ENCODE measurements at places on chromosomes 4 and X.

DNA sequence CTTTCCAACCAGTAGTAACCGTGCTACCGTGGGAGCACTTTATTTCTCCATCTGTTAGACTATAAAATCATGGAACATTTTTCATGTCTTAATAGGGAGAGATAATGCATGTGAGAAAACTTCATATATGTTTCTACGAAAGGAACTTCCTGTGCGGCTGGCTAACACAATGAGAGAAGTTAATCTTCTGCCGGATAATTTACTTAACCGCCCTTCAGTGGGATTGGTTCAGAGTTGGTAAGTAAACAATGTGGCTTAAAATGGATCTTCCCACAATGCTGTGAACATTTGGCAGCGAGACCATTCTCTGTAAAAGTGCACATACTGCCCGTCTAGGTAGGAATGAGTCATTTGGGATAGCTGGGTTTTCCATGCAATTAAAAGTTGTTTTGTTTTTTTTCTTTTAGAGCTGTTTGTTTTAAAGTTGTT is 29.6 kb downstream of the PDK3 start:
- no peak for DNase-seq

DNA sequence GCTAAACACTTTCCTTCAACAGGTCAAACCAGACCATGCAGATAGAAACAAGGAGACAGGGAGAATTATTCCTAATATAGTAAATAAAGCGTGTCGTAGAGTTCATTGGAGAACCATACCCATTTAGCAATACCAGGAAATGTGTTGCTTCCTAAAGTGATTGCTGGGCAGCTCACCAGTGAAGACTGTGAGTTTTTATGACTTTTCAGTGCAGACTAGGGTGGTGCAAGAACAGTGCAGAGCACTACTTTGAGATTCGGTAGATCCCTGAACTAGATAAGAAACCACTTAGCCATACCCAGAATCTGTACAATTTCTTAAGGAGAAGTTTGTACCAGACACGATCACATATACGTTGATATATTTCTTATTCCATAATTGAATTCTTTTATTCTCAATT is 87.4 kb downstream of the EMCN start:
- no peak for DNase-seq

DNA sequence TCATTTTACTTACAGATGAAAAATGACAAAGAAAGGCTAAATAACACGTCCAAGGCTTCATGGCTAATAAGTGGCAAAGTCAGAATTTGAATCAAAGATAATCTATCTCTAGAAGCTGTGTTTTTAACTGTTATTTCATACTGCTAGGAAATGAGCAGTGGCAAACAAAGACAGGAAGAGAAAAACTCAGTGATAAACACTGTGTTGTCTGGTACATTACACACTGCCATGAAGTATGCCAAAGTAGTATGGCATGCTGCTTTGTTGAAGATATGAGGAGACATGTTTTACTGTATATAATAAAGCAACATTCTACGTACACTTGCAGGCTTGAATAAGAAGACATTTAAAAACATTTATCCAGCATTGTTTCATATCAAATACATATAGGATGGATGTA is 49.5 kb downstream of the TIGD2 start:
- no peak for DNase-seq

- DNase-seq: no peak
Measured at GRCh38 chr4:39466747-39467146, 7.9 kb downstream of the LIAS start.

DNA sequence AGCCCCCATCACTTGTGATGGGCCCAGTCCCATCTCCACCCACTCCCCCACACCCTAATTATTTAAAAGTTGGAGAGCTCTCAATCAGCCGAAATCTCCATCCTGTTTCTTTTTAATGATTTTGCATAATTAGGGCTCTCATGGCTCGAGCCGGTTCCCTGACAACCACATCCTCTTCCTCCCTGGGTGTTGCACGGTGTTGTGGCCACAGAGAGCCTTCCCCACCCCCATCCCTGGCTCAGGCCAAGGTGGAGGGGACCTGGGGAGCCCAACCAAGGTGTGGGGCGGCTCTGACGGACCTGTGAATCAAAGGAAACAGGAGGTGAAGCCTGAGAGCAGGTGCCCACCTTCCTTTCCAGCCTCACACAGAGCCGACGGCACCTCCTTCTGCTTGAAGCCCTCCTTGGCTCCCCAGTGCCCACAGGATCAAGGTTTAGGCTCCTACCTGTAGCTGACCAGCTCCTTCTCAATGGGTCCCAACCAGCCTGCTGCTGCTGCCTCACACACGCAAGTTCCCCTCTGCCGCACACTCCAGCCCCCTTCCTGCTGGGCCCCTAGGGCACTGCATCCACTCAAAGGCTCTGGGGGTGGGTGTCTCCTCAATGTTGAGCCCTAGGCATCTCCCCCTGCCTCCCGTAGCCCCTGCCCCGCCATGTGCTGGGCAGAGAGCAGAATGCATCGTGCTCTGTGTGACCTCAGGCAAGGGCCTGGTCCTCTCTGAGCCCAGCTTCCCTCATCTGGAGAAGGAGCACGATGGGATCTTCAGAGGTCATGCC is 68.7 kb downstream of the WFS1 start:
- peak; percentile 14 for DNase-seq

- DNase-seq: peak; percentile 26
Measured at GRCh38 chrX:56729152-56729850, at the start of gene NBDY. Gene NBDY, plus strand, starts transcription at chrX:56729243. Its CDS starts 111 bp downstream, at chrX:56729354.

DNA sequence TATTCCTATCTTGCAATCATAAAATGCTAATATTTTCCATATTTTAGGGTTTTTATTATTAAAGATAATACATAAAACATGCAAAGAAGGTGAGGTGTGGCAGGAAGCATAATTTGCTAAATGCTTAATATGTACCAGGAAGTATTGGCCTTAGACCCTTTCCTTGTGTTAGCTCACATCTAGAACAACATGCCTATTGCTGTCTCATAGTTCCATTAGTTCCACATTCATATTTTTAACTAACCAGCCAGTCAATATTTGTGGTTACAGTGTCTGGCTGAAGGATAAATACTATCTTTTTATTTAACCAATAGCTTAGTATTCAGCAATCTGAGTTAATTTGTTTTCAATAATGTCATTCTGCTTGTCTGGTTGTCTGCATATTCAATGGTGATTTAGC is 432.6 kb downstream of the INPP4B start:
- DNase-seq: no peak

DNA sequence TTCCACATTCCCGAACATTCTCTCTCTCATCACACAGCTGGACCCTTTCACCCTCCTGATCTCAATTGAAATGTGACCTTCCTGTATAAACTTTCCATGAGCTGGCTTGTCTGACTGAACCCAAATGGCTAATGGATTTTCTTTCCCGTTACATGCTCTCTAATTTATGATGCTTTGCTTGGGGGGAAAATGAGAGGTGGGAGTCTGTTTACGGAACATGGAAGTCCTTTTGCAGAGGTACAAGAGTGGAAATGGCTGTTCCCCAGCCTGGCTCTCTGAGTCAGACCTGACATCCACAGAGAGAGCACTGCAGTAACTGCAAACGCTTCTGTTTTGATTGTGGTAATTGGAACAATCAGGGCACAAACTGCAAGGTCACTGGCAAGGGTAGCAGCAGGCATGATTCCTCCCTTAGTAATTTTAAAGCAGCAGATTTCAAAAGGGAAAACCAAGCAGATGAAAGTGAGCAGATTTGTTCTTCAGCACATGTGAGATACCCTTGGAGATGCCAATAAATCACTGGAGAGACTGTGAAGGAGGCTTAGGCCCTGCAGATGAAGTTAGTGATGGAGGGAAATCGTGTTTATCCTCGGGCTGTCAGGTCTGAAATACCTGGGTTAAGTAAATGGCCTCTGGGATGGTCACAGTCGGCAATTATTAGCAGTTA is 83.9 kb downstream of the SNCA start:
- DNase-seq: no peak

GRCh38 chr4:1452431-1453051 is 46.3 kb upstream of the NKX1-1 start:
- DNase-seq: no peak

DNA sequence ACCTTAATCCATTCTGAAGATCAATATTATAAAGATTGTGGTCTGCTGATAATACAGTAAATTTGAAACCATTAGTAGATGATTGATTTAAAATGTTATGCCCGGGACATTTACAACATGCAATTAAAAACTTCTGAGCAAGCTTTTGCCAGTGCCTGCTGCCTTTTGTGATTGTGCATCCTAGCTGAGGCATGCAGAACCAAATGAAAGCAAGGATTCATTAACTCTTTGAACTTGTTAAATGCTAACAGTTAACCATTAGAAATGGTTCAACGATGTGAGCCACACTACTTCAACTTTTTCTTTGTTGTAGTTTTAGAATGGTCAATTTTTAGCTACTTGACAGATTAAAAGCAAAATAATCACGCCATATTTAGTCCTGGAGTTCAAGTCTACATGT is 51.1 kb downstream of the ZFP42 start:
- DNase-seq: no peak

GRCh38 chr4:2534904-2535375 is 1.5 kb upstream of the FAM193A start:
- DNase-seq: no peak

- no peak for DNase-seq
Measured at GRCh38 chr4:183429489-183429888, 14.9 kb upstream of the CDKN2AIP start.

DNA sequence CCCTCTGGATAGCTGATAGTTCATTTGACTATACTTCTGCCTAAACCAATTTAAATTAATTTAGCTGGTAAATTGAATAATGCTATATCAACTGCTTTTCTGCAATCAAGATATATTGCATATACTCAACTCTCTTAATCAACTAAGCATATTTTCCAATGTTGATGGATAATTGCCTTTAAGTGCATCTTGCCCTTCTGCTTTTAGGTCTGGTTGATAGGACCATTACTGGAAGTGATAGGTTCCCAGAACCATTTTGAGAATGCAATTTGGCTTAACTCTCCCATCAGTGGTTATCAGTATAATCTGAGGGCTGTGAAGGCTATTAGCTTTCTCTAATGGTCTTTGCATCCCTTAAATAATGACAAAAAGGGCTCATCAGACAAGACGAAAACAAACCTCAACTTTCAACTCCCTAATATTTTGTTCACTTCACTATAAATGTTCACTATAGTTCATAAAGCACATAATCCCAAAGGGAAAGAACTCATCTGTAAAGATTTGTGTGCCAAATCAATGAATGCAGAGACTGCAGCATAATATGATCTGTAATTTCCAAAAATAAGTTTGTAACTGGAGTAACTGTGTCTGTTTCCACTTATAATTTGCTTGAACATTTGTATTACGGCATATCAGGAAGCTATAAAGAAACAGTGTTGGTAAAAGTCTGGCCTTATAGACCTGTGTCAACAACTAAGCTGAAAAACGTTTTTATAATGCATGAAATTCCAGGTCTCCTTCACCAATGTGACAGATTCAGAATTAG is 273.6 kb downstream of the FBXO8 start:
- DNase-seq: no peak

- DNase-seq: no peak
Measured at GRCh38 chrX:24148535-24149350, 786 bp upstream of the ZFX start.

DNA sequence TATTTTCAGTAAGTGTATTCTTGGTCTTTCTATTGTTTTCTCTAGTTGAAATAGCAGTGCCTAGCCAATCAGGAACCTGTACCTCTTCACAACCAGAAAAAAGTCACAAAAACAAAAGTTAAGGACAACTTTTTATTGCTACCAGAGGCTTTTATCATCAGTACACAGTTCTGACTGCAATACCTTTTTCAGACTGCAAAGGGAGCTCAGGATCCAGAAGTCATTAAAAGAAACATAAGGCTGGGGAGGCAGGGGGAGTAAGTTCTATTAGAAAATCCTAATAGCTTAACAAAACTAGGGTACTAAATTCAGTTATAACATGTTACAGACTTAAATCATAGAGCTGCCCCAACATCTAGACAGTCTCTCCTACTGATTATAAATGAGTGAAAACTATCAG is 28.8 kb downstream of the CCNI start:
- no peak for DNase-seq

- DNase-seq: no peak
Measured at GRCh38 chrX:24553011-24553410, 87.9 kb downstream of the PDK3 start.

- DNase-seq: no peak
Measured at GRCh38 chrX:153793291-153793690, 884 bp downstream of the IDH3G start.

- no peak for DNase-seq
Measured at GRCh38 chr4:83709627-83710026, 173.7 kb downstream of the GPAT3 start.

All from activated naive CD4-positive, alpha-beta T cell treated with Interleukin-2 at 50 U/mL for 16 hours (primary cell).